ENCODE measurements at places on chromosomes 11 and 22.
A peak's percentile ranks its signal among the peaks of the same experiment; 100 is the strongest.

DNA sequence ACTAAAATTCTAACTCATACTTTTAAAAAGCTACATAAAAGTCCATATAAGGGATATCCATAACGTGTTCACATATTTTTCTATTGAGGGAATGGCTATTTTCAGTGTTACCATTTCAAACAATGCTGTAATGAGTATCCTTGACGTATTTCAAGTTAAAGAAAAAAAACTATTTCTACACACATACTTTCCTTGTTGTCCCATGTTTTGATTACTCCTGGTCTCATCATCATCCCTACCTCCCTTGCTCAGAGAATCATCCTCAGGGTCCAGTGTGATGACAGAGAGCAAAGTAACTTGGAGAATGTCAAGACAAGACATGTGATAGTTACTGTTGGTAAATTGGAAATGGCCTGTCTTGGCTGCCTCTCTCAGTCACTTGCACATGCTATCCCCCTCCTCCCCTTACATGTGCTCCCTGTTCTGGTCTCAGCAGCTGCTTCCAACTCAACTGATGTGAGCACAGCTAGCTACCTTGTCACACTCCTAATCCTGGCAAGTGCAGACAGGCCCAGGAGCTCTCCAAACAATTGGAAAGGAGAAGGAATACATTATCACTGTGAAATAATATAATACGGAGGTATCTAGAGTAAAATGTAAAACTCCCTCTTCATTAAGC is 21.8 kb downstream of the NUMA1 start:
- DNase-seq: no peak

DNA sequence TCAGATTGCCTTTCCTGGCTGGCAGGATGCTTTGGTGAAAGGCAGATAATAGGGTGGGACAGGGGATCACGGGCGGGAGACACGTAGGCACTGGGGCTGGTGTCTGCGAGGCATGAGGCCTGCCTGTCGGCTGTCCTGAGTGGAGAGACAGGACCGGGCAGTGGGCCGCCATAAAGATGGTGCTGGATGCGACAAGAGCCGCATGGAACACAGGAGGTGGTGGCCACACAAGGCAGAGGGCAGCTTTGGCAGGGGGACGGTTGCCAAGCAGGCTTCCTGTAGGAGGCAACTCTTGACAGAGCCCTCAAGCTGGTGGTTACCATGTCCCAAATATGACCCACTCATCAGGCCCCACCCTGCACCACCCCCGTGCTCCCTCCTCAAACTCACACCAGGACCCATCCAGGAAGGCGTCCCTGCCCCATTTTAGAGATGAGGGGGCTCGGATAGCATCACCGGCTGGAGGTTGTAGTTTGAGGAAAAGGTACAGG is 4.9 kb upstream of the PPARA start:
- no peak for DNase-seq

GRCh38 chr11:23310276-23310675 is 450.0 kb upstream of the CCDC179 start:
- DNase-seq: no peak

DNA sequence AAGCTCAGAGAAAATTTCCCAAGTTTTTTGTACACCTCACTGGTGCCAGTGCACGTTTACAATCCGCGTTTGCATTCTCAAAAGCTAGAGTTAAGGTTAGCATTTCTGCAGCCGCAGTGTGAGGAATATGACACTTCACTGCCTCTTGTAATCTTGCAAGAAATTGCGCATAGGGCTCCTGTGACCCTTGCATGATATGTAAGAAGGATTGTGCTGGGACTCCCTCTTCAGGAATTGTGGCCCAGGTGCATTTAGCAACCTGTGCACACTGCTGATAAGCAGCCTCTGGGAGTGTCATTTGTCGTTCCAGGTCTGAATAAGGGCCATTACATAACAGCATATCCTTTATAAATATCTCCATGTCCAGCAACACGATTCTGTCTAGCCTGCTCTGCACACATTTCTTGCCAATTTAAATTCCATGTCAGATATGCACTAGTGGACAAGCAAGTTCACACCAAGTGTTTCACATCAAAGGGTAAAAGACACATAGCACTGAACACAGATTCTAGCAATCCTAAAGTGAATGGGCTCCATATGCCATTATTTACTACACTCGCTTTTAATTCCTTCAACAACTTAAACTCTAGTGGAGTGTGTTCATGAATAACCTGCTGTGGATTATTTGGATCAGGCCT is 69.2 kb upstream of the INCENP start:
- DNase-seq: no peak

DNA sequence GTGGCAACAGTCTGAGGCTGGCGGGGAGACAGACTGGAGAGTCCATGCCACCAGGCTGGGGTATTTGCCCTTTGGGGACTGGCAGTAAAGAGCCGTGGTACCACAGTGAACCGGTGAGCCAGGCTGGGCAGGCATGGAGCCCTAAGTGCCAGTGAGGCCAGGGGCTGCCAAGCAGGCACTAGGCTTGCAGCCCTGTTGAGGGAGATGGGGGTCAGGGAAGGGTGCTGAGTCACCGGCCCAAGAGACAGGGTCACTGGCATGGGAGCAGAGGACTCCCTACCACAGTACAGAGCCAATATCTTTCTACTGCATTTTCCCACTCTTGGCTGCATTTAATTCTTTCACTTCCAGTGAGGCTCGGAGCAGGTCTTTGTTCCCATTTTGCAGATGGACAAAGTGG is 30.7 kb upstream of the TEF start:
- DNase-seq: no peak

DNA sequence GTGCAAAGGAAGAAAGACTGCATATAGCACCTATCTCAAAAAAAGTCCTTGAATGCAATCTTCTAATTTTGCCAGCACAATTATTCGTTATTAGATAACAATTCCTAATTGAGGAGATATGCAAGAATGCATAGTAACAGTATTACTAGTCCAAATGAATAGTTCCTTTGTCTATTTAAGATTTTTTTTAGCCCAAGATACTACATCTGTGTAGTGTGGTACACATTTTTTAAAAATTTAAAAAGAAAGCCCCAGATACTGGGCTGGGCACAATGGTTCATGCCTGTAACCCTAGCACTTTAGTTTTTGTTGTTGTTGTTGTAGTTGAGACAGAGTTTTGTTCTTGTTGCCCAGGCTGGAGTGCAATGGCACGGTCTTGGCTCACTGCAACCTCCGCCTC is 43.7 kb downstream of the RAB6A start:
- no peak for DNase-seq

DNA sequence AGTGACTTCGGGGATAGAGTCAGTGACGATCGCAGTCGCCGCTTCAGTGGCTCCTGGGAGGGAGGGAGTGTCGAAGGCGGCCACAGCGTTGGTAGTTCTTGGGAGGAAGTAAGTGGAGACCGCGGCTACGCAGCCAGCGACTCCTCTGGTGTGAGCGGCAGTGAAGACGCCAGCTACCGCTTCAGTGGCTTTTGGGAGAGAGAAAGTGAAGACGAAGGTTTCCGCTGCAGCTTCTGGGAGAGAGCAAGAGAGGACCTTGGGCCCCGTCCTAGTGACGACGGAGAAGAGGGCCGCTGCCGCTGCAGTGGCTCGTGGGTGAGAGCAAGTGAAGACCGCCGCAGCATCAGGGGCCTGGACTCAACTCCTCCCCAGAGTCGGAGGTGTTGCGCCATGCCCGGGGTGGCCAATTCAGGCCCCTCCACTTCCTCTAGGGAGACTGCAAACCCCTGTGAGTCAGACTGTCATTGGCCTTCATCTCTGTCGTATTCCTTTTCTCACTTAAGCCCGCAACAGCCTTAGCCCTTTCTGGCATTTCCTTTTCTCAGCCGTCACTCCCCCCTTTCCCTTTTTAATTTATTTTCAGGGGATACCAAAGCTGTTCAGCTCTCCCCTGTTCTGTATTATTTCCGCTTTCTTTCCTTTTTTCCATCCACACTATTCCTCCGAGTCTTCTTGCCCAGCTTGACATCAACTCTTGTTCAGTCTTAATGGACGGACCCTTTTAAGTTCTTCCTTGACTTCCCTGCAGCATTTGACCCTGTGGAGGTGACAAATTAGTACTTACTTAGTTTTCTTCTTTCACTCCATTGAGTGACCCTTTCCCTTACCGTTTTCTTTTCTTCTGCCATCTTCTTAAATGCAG is 1.0 kb downstream of the ANKRD42 start:
- DNase-seq: peak; percentile 26

- DNase-seq: no peak
Measured at GRCh38 chr11:62592989-62593421, 1.7 kb upstream of the TUT1 start.

GRCh38 chr11:8831861-8832260 is 79.1 kb upstream of the AKIP1 start:
- no peak for DNase-seq

Data from stimulated activated CD8-positive, alpha-beta memory T cell treated with anti-CD3 and anti-CD28 coated beads, Interleukin-7, amount 100 ng/mL, for 24 hours (primary cell).